AG08395 (cell line): ENCODE measurements at places on chromosomes 5 and 9.

DNA sequence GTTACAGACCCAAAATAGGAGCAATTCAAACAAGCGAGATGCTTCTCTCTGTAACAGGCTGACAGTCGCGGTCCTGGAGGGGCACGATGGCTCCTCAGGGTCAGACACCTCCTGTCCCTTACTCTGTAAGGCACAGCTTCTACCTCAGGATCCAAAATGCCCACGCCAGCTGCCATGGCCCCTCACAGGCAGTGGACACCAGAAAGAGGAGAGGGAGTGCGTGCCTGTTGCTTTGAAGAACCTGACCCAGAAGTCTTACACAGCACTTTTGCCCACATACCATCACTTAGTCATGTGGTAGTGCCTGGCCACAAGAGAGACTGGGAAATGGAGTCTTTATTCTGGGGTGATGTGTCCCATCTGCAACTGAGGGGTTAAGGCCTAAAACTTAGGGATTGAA is 11.6 kb upstream of the ABL1 start:
- DNase-seq: peak; percentile 39

- DNase-seq: no peak
Observed at GRCh38 chr5:33309536-33310345, 131.0 kb upstream of the TARS1 start.

DNA sequence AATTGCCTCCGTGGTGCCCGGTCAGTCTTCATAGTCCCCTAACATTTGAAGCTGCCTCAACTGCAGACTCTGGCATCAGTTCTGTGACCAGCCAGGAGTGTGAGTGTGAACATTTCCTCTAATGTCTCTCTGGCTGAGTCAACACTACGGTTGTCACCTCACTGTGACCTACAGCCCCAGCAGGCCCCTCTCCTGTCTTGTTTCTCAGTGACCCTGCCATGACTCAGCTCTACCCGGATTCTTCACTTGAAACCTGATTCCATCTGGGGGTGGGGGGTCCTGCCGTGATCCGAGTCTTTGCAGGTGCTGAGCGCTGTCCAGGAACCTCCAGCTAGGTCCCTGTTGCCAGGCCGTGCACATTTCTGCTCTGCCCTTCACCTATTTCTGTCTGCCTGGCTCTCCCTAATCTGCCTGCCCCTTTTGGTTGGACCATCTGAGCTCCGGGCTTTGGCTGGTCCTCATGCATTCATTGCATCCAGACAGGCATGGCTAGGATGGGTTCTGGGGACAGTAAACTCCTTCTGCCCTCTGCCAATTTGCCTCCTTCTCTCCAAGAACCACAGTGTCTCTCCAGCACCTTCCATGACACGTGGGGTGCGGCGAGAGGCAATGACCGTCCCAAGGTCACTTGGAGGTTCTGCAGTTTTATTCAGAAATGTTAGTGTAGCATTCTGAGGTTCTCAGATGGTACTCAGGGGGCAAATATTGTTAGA is 24.2 kb downstream of the STC2 start:
- no peak for DNase-seq

GRCh38 chr9:114303977-114304376 is 18.9 kb upstream of the ORM1 start:
- DNase-seq: no peak

- no peak for DNase-seq
Observed at GRCh38 chr9:69485466-69485865, 160.5 kb downstream of the ENTREP1 start.

GRCh38 chr9:114316605-114317230 is 6.2 kb upstream of the ORM1 start:
- no peak for DNase-seq

- DNase-seq: no peak
Observed at GRCh38 chr5:6590581-6590980, 42.3 kb downstream of the NSUN2 start.

GRCh38 chr9:20292002-20292401 is 330.3 kb downstream of the MLLT3 start:
- DNase-seq: peak; percentile 43

DNA sequence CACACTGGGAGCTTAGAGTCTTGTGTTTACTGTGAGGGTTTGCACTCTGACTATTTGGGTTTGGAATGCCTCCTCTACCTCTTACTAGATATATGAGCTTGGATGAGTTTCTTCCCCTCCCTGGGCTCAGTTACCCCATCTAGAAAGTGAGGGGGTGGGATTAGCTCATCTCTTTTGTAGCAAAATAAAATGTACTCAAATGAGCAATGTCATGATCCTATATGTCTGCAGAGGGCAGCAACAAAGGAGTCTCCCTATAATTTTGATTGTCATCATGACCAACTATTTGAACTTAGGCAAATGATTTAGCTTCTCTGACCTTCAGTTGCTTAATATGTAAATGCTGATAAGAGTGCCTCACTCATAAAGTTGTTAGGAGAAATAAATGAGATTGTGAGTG is 109.0 kb downstream of the DPYSL3 start:
- no peak for DNase-seq

DNA sequence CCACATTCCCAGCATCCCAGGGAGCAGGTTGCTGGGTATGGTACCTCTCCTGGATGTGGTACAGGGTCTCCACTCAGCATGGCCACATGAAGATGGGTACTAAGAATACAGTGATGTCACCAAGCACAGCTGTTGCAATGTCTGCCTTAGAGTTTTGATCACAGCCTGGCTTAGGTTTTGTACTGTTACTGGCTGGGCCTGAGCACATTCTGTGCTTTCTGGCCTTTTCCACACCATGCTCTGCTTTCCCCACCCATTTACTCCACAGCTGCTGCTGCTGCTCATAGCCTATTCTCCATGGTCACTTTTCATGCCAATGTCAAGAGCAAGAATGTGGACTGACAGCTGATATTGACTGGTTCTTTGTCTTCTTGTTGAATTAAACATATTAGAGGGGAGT is 481.9 kb downstream of the ARHGEF28 start:
- no peak for DNase-seq

GRCh38 chr9:20200581-20200980 is 411.7 kb upstream of the SLC24A2 start:
- no peak for DNase-seq

- DNase-seq: no peak
Observed at GRCh38 chr5:135394095-135394494, 4.9 kb downstream of the MACROH2A1 start.

GRCh38 chr9:92709240-92709639 is 39.3 kb upstream of the IPPK start:
- no peak for DNase-seq

GRCh38 chr5:140946578-140946977 is 19.7 kb upstream of the PCDHAC2 start:
- no peak for DNase-seq

DNA sequence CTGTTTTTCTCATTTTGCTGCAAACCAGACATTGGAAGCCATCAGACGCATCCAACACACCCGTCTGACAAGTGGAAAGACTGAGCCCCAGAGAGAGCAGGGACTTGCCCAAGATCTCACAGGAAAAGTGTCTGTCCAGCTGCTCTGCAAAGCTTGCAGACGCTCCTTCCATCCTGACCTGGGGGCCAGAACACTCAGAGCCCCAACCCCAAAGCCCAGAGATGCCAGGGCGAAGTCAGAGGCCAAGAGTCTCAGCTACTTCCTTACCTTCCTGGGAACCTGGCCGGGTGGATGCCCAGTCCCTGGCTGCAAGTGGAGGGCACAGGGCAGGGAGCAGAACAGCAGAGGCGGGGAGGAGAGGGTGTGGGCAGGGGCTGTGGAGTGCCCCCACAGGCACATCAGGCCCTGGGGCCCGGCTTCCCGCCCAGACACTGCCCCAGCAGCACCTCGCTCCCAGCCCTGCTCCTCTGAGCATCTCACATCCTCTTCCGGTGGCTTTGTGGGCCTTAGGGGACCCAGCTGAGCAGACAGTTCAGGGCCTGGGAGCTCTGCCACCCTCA is 9.7 kb upstream of the RALGDS start:
- DNase-seq: no peak

DNA sequence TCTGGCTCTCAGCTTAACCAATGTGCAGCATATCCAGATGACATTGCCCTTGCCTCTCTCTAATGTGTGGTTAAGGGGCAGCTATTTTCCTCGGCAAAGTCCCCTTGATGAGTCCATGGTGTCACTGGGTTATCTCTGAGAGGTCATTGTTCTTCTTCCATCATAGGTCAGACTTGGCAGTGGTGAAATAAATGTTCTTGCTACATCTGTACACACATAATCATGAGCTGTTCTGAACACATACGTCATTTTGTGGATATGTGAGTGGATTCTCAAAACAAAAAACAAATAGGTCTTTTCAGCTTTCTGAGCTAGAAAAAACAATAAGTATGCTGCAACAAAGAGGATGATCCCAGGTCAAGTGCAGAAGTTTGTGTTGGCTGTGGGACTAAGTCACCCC is 134.7 kb upstream of the PTPN3 start:
- DNase-seq: no peak
